ENCODE measurements at places on chromosomes 12 and 14.

GRCh38 chr14:71183876-71184689, 276.8 kb downstream of the PCNX1 start:
- DNase-seq = peak; percentile 61

- no peak for DNase-seq
Observed at GRCh38 chr12:117388951-117389446, 27.6 kb upstream of the NOS1 start.

DNA sequence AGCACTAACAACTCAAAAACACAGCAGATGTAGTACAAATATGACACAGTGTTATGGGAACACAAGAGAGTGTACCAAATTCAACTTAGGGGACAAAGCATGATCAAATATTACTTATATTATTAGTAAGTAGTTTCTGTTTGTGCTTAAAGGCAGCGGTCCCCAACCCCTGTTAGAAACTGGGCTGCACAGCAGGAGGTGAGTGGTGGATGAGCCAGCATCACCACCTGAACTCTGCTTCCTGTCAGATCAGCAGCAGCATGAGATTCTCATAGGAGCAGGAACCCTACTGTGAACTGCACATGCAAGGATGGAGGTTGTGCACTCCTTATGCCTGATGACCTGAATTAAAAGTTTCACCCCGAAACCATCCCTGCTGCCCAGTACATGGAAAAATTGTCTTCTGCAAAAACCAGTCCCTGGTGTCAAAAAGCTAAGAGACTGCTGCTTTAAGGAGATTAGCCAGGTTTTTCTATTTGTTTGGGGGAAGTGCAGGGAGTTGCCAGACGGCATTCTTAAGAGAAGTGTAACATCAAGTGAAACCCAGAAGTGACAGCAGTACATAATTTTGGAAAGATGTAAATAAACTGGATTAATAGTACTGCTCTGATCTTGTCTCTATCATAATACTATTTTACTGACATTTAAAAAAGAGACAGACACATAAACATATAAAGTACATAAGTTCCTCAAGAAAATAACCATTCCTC, 26.7 kb downstream of the GTF2A1 start:
- no peak for DNase-seq

DNA sequence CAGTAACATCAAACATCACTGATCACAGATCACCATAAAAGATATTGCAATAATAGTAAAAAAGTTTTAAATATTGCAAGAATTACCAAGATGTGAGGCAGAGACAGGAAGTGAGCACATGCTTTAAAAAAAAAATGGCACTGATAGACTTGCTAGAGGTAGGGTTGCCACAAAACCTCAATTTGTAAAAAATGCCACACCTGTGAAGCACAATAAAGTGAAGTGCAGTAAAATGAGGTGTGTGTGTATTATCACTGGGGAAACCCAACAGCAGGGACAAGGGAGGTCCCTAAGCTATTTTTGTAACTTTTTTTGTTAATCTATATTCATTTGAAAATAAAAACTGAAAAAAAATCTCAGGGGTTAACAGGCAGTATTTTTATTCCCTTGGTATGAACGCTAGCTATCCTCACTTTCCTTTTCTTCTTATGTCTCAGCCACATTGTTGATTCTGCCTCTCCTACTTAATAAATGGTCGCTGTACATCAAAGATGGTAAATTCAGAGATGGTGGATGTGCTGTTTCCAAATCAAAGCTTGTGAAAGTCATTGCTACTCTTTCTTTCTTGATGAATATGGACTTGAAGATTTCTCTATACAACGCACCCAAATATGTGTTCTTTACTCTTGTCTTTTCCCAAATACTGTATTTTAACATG, 14.0 kb upstream of the KLRD1 start:
- no peak for DNase-seq

DNA sequence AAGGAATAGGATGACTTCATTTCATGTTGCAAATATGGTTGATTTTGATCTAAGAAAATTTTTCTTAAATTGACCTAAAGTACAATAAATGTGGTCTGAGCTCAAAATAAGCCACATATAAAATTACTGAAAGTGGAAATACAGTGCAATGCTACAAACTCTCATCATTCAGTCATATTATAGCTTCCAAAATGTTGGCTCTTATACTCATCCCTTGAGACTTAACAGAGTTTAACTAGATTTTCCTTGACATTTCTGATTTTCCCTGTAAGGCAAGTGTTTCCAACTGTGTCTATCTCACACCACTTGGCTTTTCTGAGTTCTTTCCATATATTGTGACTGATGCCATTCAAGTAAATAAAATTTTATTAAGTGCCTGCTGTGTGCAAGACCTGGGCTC, 123.7 kb upstream of the NTF3 start:
- no peak for DNase-seq

DNA sequence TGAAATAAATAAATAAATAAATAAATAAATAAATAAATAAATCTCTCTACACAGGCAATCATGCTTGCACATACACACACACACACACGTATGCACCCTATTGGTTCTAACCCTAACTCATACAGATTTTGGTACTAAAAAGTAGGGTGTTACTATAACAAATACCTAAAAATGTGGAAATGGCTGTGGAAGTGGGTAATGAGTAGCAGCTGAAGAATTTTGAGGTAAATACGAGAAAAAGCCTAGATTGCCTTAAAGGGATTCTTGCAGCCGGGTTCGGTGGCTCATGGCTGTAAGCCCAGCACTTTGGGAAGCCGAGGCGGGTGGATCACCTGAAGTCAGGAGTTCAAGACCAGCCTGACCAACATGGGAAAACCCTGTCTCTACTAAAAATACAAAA, 15.7 kb upstream of the SLC2A3 start:
- DNase-seq = no peak

- DNase-seq = no peak
Observed at GRCh38 chr12:130154276-130155070, 7.8 kb upstream of the FZD10 start.

DNA sequence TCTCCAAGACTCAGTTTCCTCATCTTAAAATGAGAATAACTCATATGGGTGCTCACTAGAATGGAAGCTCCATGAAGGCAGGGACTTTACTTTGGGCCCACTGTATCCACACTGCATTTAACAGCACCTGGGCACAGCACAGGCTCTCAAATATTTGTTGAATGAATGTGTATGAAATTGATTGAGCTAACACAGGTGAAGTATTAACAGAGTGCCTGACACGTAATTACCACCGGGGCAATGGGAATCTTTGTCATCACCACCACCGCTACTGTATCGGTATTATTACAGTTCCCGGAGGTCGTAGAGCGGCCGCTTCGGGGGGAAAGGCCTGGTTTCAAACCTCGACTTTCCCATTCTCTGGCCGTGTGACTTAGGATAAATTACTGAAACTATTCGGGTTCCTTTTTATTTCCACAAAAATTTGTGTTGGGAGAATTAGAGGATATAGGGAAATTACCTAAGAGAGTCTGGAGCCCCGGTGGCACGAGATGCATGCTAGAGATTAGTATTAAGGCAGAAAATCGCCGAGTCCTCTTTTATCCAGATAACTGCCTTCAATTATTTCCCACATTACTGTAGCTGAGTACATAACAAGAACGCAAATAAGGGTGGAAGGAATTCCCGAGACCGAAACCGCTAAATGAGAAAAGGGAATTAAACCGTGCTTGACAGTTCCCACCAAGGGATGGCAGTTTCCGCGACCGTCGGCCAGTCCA, 1.0 kb upstream of the RIC8B start:
- peak; percentile 15 for DNase-seq

DNA sequence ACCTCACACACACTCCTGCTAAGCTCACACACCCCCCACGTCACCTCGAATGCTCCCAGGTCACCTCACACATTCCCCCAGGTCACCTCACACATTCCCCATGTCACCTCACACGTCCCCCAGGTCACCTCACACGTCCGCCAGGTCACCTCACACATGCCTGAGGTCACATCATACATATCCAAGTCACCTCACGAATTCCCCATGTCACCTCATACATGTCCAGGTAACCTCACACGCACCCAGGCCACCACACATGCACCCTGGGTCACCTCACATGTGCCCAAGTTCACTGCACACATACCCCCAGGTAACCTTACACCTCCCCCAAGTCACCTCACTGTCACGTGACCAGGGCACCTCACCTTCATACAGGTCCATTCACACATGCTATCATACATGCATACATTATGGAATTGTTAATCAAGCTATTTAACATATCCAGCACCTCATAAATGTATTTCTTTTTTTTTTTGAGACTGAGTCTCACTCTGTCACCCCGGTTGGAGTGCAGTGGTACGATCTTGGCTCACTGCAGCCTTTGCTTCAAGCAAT, 640.3 kb downstream of the TMEM121 start:
- DNase-seq = no peak

GRCh38 chr12:118685983-118686607, 295.2 kb upstream of the SRRM4 start:
- no peak for DNase-seq

DNA sequence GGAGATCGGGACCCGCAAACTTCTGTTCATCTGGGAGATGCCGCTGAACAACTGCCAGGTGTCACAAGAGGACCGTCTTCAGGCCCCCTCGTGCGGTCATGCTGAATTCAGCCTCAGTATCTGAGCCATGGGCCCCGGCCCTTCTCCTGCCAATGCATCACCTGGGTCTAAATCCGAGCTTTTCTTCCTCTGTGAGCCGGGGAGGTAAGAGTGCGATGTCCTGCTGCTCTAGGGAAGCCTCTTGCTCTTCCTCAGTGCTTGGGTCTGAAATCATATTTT, 155.8 kb upstream of the FKBP4 start:
- no peak for DNase-seq
